ENCODE measurements at places on chromosomes 5 and 9.

- no peak for DNase-seq
These were observed 42.7 kb downstream of the ZFAND5 start for GRCh38 chr9:72322259-72322658.

DNA sequence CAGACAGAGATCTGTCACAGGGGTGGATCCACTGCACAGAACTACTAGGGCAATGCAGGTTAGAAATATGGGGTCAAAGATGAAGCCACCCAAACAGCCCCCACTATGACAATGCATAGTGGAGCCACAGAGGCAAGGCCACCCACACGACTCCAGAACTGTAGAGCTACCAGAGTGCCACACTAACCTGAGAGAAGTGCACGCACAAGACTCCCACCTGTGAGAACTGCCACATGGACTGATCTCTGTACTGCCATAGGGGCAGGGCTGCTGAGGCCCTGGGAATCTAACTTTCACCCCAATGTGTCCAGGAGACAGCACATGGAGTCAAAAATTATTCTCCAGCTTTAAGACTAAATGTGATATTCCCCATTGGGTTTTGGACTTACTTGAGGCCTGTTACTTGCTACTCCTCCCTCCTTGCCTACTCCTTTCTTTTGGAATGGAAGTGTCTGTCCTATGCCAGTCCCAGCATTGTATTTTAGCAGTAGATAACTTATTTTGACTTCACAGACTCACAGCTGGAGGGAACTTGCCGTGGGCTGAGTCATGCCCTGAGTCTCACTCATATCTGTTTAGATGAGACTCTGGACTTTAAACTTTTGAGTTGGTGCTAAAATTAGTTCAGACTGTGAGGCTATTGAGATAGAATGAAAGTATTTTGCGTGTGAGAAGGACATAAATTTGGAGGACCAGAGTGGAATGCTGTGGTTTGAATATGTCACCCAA is 853.3 kb downstream of the MAT2B start:
- DNase-seq = no peak

- no peak for DNase-seq
These were observed 2245.5 kb upstream of the WWC1 start for GRCh38 chr5:166045961-166046360.

GRCh38 chr5:26148569-26149107 is 889.7 kb downstream of the CDH9 start:
- no peak for DNase-seq

- DNase-seq = no peak
These were observed 23.1 kb downstream of the MLLT3 start for GRCh38 chr9:20599195-20599594.

- no peak for DNase-seq
These were observed 36.5 kb downstream of the KIF2A start for GRCh38 chr5:62342476-62342837.

DNA sequence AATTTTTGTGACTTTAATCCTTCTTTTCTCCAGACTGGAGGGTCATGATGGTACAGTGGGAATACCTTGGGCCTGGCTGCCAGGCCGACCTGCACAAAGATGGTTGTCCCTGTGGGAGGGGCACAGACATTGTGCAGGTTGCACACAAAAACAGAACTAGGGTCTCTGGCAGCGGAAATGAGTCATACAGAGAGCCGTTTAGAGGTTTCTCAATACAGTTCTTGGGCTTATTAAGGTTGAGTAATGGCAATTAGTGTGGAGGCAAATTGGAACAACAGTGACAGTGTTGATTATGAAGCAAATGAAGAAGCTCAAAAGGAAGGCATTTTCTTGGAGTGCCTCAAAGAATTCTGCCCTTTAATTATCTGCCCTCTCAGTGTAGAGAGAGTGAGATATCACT is 173.6 kb downstream of the TENT4A start:
- DNase-seq = no peak

DNA sequence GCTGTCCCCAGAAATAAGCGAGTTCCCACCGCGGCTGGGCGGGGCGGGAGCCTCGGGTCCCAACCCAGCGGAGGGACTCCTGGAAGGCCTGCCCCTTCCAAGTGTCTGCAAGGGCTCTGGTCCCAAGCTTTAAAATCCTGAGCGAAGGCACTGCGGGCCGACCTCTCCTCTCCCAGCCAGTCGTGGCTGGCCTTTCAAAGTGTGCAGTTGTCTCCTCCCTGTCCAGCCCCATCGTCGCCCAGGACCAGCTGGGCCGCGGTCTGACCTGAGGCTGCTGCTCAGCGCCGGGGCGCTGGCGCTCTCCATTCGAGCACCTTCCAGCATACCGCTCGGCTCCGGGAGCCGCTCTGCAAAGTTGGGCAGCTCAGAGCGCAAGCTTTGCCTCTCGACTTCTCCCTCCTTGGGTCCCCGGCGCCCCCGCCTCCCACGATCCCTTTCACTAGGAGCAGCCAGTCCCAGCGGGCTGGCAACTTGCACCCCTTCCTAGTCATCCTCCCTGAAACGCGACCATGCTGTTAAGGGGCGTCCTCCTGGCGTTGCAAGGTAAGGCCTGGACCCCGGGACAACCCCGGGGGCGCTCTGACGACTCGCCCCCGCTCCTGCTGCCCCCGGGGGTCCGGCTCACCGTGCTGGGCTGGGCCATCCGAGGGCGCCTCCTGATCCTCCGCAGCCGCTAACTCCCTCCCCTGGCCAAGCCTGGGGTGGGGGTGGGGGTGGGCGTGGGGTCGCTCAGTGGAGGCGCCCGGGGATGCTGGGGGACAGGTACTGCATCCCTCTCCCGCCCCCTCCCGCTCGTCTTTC is at the start of gene MAMDC2:
Gene MAMDC2, plus strand, starts transcription at position 160 of the 801 bp plus-strand sequence. Its CDS starts 350 bp downstream, at position 510.
- no peak for DNase-seq

GRCh38 chr9:94656200-94656599 is 16.9 kb upstream of the FBP1 start:
- DNase-seq = no peak

- DNase-seq = no peak
These were observed 50.8 kb downstream of the WDR36 start for GRCh38 chr5:111142932-111143331.

- DNase-seq = no peak
These were observed 79.9 kb downstream of the GAPVD1 start for GRCh38 chr9:125341566-125341965.

GRCh38 chr9:84748112-84748511 is 78.6 kb downstream of the NTRK2 start:
- no peak for DNase-seq

DNA sequence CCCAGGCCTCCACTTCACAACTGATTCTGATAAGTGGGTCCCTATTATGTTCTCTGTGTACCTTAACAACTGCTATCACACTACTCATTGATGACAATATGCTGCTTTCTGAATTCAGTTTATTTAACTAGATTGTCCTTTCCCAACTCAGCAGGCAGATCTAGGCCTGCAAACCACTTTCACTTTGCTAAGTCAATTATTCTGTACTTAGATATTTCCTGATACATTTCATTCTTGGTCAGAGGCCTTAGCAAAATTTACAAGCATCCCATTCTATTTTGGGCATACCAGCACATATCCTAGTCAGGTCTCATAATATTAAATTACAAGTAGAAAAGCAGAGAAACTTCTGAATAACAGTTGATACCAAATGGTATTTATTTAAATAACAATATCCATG is 235.7 kb upstream of the HAPLN1 start:
- DNase-seq = no peak

- peak; percentile 21 for DNase-seq
These were observed 723 bp downstream of the SNX18 start for GRCh38 chr5:54518146-54518817.

- peak; percentile 42 for DNase-seq
These were observed 113.5 kb downstream of the FEM1C start for GRCh38 chr5:115431116-115431515.
